ENCODE measurements at places on chromosomes 3 and 15. TPM values are rescaled to one million over a fixed set of nuclear protein-coding genes. Genes with fewer than 3 reads are reported as not detected.

GOLGA8J gene
- not detected for total RNA-seq

LRRIQ4 gene
- total RNA-seq = not detected

PEX5L gene
- 0.13 TPM for total RNA-seq

SLCO3A1 gene
- total RNA-seq = 5.1 TPM

ARHGEF3 gene
- total RNA-seq = 6.6 TPM

- no peaks in the 10 kb centered on the region for H3K27me3 ChIP-seq
- H3K27ac ChIP-seq = no peak overlapping the region
- H3K4me1 ChIP-seq = no peaks in the 10 kb centered on the region
- no peaks in the 10 kb centered on the region for H3K36me3 ChIP-seq
- no peak for DNase-seq
Observed at GRCh38 chr3:94513600-94513999, 450.7 kb downstream of the NSUN3 start.

DNA sequence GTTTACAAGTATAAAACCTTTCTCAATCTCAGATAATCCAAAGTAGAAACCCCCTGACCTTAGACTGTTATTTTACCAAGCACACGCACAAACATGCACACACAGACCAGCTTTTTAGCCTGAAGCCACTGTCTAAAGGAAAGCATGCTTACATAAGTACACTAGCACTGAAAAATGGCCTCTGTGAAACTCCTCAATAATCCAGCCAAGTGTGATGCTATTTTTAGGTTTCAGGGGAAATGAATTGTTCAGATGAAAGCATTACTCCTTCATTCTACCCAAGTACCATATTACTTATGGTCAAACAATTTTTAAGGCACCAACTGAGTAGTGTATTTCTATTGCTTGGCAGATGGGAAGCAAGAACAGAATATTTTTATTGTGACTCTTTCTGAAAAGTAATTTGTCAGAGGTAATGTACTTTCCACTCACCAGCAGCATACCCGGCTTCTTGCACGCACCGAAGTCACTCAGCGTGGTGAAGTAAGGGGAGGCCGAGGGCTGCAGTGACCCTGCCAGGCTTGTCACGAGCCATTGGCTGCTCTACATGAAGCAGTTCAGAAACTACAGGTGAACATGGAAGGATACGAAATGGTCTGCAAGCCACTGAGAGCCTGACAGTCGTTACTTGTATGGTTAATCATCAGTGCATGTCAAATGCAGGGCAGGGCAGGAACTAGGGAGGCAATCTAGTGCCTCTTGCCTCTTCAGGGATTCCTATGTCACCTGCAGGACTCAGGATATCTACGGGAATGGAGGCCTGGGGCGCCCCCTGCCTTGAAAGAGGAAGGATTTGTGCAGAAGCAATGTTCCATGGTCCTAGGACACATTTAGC, 106.7 kb downstream of the GABRB3 start:
- no peak for DNase-seq
- H3K27ac ChIP-seq = no peak overlapping the region
- H3K27me3 ChIP-seq = peaks cover 11% of the 10 kb centered on the region
- no peaks in the 10 kb centered on the region for H3K36me3 ChIP-seq
- no peaks in the 10 kb centered on the region for H3K4me1 ChIP-seq
- H3K4me3 ChIP-seq = no peak overlapping the region

GRCh38 chr15:77584691-77585090, 48.0 kb downstream of the LINGO1 start:
- peaks cover 73% of the 10 kb centered on the region for H3K27me3 ChIP-seq
- DNase-seq = no peak
- H3K4me1 ChIP-seq = no peaks in the 10 kb centered on the region
- no peak overlapping the region for H3K4me3 ChIP-seq

- H3K27ac ChIP-seq = peak overlapping the region; percentile 97
- H3K36me3 ChIP-seq = peaks cover 48% of the 10 kb centered on the region
- H3K27me3 ChIP-seq = no peaks in the 10 kb centered on the region
- peaks cover 91% of the 10 kb centered on the region for H3K4me1 ChIP-seq
Observed at GRCh38 chr3:141403576-141403975, 35.3 kb downstream of the ZBTB38 start.

DNA sequence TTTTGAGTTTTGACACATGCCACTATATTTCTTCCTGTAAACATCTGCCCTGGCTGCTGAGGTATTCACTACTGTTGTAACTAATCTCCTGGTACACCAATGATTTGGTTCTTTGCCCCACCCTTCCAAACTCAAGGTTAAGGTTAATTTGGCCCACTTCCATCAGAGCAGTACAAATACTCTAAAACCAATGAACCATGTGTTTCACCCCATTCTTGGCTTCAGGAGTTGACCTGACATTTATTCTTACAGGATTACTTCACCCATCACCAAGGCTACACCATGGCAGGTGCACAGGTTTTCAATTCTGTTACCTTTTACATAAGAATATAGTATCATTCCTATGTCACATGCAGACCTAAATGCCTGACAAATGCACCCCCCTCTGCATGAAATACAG, 1179.9 kb downstream of the ZPLD1 start:
- H3K4me3 ChIP-seq = no peak overlapping the region
- H3K27ac ChIP-seq = no peak overlapping the region
- no peak for DNase-seq
- no peaks in the 10 kb centered on the region for H3K4me1 ChIP-seq

DNA sequence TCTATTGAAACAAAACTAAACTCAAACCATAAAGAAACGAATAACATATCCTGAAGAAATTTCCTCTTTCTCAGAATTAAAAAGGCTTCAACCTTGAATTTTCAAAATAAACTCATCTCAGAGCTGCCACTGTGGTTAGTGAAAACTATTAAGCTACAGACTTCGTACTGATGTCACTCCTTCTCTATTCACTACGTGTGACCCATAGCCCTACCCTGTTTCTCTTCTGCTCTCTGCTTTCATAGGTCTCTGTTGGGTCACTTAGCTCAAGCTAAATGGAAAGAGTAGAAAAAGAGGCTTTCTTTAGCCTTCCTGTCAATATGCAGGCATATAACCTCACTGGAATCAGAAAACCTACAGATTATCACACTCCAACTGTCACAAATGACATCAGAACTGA, 126.6 kb upstream of the MME start:
- H3K4me1 ChIP-seq = peaks cover 5% of the 10 kb centered on the region
- no peak overlapping the region for H3K4me3 ChIP-seq
- H3K36me3 ChIP-seq = peaks cover 15% of the 10 kb centered on the region
- no peaks in the 10 kb centered on the region for H3K27me3 ChIP-seq

DNA sequence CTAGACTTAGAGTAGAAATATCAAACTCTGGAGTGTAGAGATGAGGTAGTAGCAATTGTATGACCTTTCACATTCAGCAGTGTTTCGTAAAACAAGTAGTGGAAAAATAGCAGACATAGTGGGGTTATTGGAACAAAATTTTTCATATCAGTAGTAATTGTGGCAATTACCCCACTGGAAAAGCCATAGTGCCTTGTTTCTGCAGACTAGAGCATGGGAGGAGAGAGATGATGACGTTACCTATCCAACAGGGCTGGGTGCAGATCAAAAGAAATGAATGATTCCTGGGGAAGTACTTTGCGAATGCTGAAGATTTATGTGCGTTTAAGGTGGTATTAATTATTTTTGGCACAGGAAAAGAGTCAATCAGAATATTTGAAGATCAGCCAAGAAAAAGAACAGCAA, 147.0 kb upstream of the LRRFIP2 start:
- no peak overlapping the region for H3K4me3 ChIP-seq
- DNase-seq = no peak
- peaks cover 4% of the 10 kb centered on the region for H3K27me3 ChIP-seq
- H3K27ac ChIP-seq = no peak overlapping the region
- H3K36me3 ChIP-seq = peaks cover 49% of the 10 kb centered on the region

DNA sequence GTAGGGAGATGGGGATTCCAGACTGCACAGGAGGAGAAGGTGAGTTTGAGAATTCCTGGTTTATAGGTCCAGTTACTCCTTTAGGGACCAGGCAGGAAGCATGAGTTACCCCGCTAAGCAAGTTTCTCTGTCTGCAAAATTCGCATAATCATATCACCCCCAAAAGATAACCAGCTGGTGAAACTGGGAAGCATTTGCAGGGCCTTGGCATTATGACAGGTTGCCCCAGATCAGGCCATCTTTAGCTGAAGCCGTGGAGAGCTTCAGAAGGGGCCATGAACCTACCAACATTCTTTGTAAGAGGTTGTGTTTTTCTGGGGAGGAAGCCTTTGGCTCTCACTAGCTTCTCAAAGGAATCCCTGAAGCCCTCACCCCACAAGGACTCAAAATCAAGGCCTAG, 29.4 kb downstream of the ATP2B2 start:
- H3K4me3 ChIP-seq = no peak overlapping the region
- no peaks in the 10 kb centered on the region for H3K4me1 ChIP-seq
- no peak for DNase-seq
- no peak overlapping the region for H3K27ac ChIP-seq

DNA sequence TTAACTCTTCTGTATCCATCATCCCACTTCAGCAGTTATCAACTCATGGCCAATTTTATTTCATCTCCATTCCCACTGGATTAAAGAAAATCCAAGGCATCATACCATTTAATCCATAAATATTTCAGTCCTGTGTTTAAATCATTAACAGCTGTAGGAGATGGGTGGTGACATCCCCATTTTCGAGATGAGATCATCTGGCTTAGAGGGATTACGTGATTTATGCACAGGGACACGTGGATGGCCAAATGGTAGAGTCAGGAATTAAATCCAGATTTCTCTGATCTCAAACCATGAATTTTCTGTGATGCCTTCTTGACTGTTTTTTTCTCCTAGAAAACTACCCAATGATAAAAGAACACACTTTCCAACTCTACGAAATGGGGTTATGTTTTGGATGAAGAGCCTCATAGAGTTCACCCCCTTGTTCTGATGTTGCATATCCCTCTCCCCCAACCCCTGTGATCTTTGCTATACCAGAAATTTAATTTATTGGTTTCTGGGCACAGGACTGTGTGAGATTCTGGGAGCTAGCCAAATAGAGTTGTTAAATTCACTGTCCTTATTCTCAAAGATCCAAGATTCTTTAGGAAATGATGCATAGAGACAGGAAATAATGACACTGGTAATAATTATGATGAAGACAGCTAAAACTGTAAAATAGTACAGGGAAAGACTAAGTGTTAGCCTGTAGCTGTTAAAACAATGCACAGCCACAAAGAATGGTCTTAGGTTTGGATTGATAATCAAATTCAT, 7.4 kb downstream of the ZNF589 start:
- no peak for DNase-seq
- H3K36me3 ChIP-seq = 0 out of 2 replicates have a peak, but pooled peaks cover 8% of the 10 kb centered on the region
- H3K27ac ChIP-seq = no peak overlapping the region
- H3K4me1 ChIP-seq = peaks cover 19% of the 10 kb centered on the region
- no peaks in the 10 kb centered on the region for H3K27me3 ChIP-seq

DNA sequence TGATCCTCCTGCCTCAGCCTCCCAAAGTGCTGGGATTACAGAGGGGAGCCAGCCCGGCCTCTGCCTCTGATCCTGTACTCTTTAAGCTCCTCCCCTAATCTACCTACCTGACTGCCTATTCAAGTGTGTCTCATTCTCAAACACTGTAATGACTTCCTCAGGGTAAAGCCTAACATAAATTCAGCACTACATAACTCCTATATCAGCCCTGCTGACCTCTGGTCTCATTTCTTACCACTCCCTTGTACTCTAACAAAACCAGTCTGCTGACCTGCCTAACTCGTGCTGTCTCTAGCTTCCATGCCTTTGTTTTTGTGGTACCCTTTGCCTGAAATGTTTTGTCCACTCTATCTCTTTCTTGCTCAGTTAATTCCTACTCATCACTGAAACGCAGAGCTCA, 172.1 kb upstream of the IL12A start:
- peaks cover 18% of the 10 kb centered on the region for H3K36me3 ChIP-seq
- H3K4me1 ChIP-seq = peaks cover 69% of the 10 kb centered on the region
- DNase-seq = no peak
- H3K27ac ChIP-seq = no peak overlapping the region

- H3K36me3 ChIP-seq = peaks cover 10% of the 10 kb centered on the region
- peak; percentile 85 for DNase-seq
- peak overlapping the region; percentile 93 for H3K4me3 ChIP-seq
- H3K27me3 ChIP-seq = no peaks in the 10 kb centered on the region
- H3K27ac ChIP-seq = peak overlapping the region; percentile 84
Observed at GRCh38 chr15:64460724-64461720, 644 bp downstream of the ZNF609 start.

DNA sequence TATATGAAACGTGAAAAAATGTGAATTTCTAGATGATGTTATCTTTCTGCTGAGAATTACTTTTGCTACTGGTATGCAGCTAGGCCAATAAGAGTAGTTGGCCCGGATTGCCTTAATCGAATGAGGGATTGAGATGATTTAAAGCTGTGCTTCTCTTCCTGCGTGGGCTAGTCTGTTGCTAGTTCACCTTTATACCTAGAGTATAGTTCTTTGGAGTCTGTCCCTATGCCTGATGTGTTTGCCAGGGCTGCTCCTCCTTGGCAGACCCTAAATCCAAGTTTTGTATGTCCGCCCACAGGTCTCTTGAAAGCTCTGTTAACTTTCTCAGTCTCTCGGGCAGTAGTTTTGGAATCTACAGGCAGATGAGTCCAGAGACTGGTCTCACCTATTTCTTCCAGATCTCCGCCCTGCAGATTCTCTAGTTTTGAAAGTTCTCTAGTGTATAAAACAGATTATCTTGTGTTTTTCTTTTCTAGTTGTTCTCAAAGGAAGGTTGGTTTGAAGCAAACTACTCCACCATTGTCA, 64.9 kb downstream of the MEF2A start:
- no peak overlapping the region for H3K27ac ChIP-seq
- H3K27me3 ChIP-seq = no peaks in the 10 kb centered on the region

DNA sequence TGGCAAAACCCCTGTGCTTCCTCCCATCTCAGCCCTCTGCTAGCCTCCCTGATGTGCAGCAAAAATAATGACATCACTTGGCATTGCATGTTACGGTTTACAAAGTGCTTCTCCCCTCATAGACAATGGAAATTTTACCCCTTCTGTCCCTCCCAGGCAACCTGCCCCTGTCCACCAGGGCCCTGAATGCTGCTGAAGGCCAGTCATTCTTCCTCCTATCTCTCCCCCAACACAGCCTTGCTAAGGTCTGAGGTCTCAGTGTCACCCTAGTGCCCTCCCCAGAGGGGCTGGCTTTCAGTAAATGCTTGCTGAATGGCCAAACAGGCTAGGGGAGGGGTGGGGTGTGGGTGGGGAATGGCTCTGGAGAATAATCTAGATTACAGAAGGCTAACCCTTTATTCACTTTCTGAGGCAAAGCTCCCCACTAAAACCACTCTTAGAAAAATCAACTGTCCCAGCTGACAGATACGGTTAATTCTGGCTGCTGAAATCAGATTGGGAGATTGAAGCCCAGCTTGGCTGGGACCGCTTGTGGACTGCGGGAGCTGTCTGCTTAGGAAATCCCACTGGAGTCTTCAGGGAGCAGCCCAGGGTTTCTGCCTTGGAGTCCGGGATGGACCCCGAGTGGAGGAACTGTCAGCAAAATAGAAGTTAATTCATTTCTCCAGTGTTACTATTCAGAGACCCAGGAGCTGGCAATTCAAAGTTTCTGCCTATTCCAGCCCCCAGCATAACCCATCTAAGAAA, 22.9 kb downstream of the ANP32A start:
- H3K27me3 ChIP-seq = no peaks in the 10 kb centered on the region
- H3K27ac ChIP-seq = peak overlapping the region; percentile 9

DNA sequence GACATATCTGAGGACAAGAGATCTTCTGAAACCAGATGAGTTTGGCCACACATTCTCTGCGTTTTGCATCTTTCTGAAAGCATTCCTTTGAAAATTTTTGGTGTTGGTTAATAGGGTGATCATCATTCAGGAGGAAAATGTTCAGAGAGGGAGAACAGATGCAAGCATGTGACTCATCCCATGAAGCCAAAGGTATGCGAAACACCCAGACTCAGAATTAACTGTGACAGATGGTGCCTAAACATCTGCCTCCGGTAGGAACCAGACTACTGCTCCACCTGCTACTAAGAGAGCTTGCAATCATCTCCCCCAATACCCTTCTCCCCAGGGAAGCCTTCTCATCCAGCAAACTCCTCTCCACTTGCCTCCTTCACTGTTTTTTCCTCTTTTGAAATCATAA, 46.2 kb downstream of the TRIM69 start:
- peaks cover 2% of the 10 kb centered on the region for H3K27me3 ChIP-seq
- H3K36me3 ChIP-seq = no peaks in the 10 kb centered on the region
- peaks cover 7% of the 10 kb centered on the region for H3K4me1 ChIP-seq
- H3K4me3 ChIP-seq = no peak overlapping the region
- no peak for DNase-seq

All from HFFc6 (cell line).